Astrocyte (in vitro differentiated cells and primary cell): ENCODE measurements at places on chromosomes 7 and 10. TPM values are rescaled to one million over a fixed set of nuclear protein-coding genes. Genes with fewer than 3 reads are reported as not detected.
A peak's percentile ranks its signal among the peaks of the same experiment; 100 is the strongest.

Gene TMEM72
- total RNA-seq: not detected in 2 replicates

Gene GPR85
- total RNA-seq: 0.73 and 1.3 TPM in 2 replicates

Gene UBN2
- total RNA-seq: 16.5 and 17.1 TPM in 2 replicates

Gene SPACDR
- 2.5 and 2.6 TPM in 2 replicates for total RNA-seq

Gene CLRN3
- not detected in 2 replicates for total RNA-seq

Gene KIAA1217
- 31.8 and 43.5 TPM in 2 replicates for total RNA-seq

Gene ANXA8
- total RNA-seq: 0.55 and 1.0 TPM in 2 replicates

Gene LGI1
- total RNA-seq: 0.41 and 2.0 TPM in 2 replicates

Gene CYP2C19
- not detected in 2 replicates for total RNA-seq

GRCh38 chr10:88949912-88950837 lies 2.4 kb downstream of the ACTA2 start:
- DNase-seq: no peak

GRCh38 chr10:59360605-59361405 lies 1.5 kb downstream of the FAM13C start:
- DNase-seq: peak; percentile 25

GRCh38 chr7:107255602-107256001 lies 86.8 kb downstream of the HBP1 start:
- no peak for DNase-seq

- no peak for DNase-seq
Measured at GRCh38 chr10:19466709-19467108, 349.5 kb upstream of the PLXDC2 start.

GRCh38 chr10:3563298-3563697 lies 221.7 kb downstream of the KLF6 start:
- no peak for DNase-seq

DNA sequence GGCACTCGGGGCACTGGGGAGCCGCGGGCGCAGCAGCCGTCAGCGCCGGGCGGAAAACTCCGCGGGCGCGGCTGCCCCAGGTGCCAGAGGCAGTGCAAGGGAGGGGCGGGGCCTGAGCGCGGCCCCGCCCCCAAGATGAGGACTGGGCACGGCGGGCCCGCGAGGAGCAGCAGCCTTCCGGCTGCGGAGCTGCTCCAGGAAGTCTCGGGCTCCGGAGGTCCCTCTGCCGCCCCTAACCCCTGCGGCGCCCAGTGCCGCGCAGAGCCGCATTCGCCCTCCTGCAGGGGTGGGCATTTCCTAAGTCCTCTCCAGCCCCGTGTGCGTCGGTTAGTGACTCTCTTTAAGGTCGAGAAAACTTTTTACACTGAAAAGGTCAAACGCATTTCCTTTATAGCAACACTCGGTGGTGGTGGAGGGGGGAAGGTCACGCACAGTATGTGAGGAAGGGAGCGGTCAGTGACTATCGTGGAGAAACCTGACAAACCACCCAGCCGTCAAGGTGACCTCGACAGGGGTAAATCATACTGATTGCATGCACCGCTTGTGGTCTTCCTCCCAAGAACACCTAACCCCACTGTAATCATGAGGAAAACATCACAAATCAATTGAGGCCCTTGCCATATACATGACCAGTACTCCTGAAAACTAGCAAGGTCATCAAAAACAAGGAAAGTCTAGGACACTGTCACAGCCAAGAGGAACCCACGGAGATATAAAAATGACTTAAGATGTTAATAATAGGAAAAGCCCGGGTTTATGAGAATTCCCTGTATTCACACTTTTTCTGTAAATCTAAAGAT lies at the start of gene ANXA11:
ANXA11 (minus strand) TSS at position 61 of the 800 bp plus-strand sequence. CDS start 32,676 bp downstream, outside the sequence.
- DNase-seq: peak; percentile 31

DNA sequence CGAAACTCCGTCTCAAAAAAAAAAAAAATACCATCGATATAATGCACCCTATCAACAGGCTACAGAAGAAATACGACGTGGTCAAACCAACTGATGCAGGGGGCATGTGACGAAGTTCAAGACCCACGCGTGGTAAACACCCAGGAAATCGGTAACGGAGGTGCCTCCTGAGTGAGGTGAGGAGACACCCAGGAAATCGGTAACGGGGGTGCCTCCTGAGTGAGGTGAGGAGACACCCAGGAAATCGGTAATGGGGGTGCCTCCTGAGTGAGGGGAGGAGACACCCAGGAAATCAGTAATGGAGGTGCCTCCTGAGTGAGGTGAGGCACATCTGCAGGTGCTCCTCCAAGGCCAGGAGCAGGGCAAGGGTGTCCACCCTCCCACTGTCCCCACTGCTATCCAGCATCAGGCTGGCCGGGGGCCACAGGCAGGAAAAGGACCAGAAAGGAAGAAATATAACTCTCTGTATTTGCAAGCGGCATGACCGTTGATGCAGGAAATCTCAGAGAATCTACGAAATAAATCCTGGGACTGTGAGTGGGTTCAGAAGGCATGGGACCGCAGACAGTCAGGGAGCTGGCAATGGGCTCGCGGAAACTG lies 10.7 kb upstream of the GPR146 start:
- DNase-seq: no peak

DNA sequence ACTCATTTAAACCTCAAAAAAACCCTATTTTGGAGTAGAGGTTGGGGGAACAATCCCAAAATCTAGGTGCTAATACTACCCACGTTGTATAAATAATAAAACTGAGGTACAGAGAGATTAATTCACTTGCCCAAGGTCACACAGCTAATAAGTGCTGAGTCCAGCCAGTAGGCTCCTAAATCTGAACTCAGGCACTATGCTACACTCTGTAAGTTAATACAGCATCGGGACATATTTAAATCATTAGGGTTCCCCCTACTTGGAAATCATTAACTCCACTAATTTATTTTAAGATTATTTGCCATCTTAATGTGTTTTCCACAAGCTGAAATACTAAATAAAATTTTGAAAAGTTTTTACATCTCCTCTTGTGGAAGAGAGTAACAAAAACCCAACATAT lies 24.2 kb downstream of the PIP4K2A start:
- DNase-seq: no peak

DNA sequence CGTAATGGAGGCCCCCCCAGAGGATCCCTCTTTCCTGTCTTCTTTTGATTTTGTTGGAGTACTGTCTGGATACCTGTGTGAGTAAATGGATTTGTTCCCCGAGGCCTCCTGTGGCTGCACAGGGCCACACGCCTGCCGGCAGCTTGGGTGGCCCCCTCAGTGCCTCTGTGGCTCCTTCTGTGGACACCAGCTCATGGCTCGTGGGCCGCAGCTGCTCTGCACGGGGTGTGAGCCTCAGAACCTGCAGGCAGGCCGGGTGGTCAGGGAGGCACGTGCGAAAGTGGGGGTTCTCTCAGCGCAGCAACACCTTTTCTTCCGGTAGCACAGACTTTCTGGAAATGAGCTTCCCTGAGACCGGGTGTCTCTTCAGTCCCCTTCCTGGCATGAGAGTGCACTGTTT lies 70.3 kb downstream of the WDR37 start:
- no peak for DNase-seq

DNA sequence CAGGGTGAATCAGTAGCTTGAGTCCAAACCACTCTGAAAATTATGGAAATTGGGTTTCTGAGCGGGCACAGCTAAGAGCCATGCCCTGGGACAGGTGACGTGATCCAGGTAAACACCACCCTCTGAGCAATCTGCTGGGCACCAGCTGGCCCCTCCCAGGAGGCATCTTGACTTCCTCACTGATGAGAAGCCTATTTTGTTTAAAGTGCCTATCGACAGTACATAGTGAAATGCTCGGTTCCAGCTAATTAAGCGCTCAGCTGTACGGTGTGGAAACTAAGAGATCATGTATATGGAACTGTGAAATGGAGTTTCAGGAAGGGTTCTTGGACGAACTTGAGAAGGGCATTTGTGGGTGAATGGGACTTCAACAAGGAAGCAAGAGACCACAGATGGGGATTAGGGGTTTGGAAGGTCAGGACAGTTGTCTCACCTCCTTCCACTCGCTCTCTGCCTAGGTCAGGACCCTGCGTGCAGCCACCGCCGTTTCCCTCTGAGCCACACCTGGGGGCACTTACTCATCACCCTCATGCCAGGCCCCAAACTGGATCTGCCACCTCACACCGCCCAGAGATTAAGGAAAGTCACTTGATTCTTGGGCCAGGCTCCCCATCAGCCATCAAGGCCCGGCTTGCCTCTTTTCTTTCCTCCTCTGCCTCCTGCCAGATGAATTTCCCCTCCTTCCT lies 3.2 kb downstream of the ITPRIP start:
- DNase-seq: no peak

- no peak for DNase-seq
Measured at GRCh38 chr10:29908962-29909361, 150.4 kb downstream of the JCAD start.

DNA sequence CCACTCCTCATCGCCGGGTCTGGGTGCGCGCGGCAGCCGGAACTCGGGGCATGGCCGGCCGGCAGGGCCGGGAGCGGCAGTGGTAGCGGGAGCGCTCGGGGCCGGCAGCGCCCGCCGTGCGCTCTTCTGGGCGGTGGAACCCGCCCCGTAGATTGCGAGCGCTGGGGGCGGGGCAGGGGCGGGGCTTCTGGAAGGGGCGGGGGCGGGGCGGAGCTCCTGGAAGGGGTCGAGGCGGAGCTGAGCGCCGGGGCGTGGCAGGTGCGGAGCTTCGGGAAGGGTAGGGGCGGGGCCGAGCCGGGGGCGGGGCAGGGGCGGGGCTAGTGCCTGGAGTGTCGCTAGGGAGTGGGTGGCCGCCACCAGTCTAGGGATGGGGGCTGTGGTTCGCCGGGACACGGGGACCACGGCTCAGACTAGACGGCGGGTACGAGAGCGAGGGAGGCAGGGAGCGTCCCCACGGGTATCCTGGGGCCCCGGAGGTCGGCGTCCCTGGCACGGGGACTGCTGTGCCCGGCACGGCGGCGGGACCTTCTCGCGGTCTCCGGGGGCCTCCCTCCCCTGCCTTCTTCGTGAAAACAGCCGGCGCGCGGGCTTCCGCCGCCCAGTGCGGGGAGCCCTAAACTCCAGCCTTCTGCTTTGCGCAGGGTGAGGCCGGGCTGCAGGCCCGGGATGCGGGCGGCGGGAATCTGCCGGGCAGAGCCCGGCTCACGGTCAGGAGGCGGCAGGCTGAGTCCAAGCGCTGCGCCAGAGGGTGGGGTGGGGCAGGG lies at the start of gene STK32C:
STK32C (minus strand) TSS at position 128 of the 764 bp plus-strand sequence; CDS start at position 11, 117 bp downstream.
- peak; percentile 56 for DNase-seq

DNA sequence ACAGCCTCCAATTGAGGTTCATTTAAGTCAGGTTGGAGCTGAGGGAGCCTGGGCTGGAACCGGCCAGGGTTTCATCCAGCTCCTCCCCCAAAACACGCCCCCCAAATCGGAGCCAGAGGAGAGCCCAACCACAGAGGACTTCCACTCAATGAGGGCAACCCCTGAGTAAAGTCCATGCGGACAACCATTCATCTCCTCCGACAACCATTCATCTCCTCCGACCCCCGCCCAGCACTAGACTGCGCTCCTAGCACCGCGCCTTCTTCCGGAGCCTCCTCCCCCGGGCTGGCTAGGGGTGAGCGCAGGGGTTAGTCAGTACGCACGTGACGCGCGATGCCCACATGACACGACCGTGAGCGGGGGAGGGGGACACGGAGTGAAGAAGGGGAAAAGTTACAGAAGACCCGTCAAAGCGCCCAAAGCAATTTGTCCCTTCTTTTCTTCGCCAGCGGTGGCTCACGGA lies 1.4 kb downstream of the MAGI2 start:
- DNase-seq: peak; percentile 52

GRCh38 chr7:111392294-111392693 lies 170.0 kb downstream of the IMMP2L start:
- no peak for DNase-seq

GRCh38 chr7:140231771-140232491 lies 55.1 kb upstream of the KDM7A start:
- DNase-seq: no peak

DNA sequence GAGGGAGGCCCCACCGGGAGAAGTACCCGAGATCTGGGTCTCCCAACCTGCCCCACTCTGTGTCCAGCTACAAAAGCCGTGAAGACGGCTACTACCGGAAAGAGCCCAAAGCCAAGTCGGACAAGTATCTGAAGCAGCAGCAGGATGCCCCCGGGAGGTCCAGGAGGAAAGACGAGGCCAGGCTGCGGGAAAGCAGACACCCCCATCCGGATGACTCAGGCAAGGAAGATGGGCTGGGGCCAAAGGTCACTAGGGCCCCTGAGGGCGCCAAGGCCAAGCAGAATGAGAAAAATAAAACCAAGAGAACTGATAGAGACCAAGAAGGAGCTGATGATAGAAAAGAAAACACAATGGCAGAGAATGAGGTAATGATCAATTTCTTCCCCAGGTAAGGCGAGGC lies 59.1 kb upstream of the PDCD4 start:
- DNase-seq: no peak

DNA sequence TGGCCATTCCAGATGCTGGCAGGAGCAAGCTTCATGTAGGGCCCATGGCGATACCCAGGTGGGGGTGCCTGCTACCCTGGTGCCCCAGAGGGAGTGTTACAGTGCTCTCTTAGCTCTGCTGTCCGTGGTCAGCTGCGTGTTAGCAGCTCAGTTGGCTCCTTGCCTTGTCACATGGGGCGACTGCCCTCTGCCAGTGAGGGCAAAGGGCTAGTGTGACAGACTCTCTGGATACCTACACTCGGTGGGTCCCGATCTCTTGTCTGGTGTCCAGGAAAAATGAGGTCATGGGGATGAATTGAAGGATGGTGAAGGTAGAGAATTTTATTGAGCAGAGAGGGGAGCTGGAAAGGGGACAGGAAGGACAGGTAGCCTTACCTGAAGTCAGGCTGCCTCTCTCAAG lies 152.2 kb downstream of the CYP26A1 start:
- DNase-seq: no peak

DNA sequence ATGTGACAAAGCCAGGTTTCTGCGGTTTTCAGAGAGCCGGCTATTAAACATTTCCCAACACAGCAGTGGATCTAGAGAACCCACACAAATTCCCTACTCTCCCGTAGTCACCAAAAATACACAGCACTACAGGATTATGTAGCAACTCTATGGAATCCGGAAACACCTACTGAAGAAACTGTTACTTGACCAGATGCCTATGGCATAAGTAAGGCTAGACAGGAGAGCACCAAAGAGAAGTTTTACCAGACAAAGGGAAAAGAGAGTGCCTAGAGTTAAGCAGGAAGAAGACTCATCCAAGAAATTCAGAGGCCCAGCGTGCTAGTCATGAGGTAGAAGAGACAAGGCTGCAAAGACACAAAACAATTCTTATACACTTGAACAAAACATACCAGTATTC lies 321.1 kb downstream of the PARD3 start:
- DNase-seq: peak; percentile 74
